GM20000 (cell line): ENCODE measurements at places on chromosomes 3 and 15.

DNA sequence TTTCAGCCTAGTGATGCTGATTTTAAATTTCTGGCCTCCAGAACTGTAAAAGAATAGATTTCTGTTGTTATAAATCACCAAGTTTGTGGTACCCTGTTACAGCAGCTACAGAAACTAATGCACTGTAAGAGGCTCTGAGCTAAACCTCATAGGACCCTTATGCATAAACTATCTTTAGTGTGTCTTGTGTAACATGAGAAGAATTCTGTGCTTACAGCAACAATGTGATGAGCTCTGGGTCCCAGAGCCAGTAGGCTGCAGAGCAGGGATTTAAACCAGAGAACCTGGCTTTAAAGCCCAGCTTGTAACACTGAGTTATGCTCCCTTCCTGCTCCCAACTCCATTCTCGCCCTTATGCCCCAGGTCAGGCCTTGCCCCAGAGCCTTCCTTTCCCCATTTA, 113.1 kb downstream of the THSD4 start:
- no peak for DNase-seq

DNA sequence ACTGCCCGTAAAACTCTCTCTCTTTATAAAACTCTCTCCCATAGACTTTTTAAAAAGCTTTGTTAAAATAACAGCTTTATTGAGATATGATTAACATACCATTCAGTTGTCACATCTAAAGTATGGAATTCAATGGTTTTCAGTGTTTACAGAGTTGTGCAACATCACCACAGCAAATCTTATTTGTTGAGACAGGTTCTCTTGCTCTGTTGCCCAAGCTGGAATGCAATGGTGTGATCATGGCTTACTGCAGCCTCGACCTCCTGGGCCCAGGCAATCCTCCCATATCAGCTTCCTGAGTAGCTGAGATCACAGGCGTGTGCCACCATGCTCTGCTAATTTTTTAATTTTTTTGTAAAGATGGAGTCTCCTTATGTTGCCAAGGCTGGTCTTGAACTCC, 35.9 kb upstream of the TRAK1 start:
- no peak for DNase-seq

DNA sequence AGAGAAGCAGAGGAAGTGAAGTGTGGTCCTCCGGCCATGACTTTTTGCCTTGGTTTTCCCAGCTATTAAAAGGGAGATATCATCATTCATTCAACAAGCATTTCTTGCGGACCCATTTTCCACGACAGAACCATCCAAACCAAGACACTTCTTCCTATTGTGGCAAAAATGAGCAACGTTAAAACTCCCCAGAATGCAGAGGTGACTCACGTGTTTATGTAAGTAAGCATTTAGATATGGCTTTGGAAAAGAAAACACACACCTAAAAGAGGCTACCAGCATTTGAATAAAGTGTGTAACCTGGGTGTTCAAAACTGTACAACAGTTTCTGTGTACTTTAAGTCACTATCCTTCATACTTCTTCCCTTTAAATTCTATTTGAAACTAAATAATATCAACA, 181.3 kb downstream of the RORA start:
- DNase-seq, result no peak

DNA sequence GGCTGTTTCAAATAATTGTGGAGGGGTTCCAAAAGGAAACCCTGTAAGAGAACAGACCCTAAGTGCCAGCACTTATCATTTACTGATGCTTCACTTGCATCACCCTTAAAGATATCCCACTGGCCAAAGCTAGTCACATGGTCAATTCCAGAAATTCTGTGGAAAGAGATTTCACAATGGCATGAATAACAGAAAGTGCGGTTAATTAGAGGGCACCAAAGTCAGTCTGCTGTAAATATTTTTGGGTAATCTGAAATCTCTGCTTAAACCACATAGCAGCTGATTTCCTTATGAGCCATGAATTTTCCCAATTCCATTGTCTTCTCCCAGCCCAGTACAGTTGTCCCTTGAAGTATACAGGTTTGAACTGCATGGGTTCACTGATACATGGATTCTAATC, 346.1 kb downstream of the SI start:
- DNase-seq, result no peak

DNA sequence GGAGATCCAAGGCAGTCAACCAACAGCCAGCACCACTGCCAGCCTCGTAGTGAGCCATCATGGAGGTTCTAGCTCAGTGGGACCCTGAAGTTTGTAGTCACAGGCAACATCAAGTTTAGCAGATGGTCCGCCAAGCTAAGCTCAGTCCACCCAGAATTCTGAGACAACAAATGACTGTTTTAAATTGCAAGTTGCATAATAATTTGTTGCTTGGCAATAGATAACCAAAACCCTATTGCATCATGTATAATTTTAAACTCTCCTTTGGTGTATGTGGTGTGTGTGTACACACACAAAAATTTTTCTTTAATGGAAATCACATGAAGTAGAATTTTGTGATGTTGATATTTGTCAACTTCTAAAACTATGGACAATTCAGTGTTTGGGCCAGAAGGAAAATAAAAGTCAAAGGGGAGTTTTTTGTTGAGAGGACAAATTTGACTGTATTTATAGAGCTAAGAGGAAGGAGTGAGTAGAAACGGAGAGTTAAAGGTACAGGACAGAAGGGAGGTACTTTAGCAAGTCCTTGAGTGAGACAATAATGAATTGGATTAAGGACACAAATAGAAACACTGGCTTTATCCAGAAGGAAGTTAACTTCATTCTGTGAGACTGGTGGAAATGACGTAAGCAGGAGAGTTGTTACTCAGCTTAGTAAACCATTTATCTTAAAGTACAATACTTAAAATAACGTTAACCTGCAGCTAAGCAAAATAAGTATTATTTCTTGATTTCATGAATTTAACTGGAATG, 83.6 kb downstream of the NCEH1 start:
- no peak for DNase-seq

DNA sequence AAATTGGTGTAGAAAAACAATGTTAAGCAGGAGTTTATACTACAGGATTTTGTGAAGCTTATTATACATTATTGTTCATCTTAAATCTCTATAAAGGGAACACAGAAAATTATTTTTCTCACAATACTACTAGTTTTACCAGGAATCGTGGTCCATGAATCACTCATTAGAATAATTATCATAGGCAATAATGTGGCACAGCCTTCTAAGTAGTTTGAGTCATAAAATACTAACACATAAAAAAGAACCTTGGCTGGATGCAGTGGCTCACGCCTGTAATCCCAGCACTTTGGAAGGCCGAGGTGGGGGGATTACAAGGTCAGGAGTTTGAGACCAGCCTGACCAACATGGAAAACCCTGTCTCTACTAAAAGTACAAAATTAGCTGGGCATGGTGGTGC, 393.1 kb upstream of the ZNF717 start:
- no peak for DNase-seq

- no peak for DNase-seq
Observed at GRCh38 chr3:171183042-171183441, 156.5 kb upstream of the SLC2A2 start.

GRCh38 chr3:101643861-101644613, 32.9 kb downstream of the ZBTB11 start:
- DNase-seq, result no peak

- no peak for DNase-seq
Observed at GRCh38 chr3:51706788-51707731, at the start of gene GRM2. GRM2 (plus strand) TSS chr3:51707068; CDS start chr3:51708984, 1,916 bp downstream.

- no peak for DNase-seq
Observed at GRCh38 chr15:85600001-85600400, 194.7 kb downstream of the KLHL25 start.

DNA sequence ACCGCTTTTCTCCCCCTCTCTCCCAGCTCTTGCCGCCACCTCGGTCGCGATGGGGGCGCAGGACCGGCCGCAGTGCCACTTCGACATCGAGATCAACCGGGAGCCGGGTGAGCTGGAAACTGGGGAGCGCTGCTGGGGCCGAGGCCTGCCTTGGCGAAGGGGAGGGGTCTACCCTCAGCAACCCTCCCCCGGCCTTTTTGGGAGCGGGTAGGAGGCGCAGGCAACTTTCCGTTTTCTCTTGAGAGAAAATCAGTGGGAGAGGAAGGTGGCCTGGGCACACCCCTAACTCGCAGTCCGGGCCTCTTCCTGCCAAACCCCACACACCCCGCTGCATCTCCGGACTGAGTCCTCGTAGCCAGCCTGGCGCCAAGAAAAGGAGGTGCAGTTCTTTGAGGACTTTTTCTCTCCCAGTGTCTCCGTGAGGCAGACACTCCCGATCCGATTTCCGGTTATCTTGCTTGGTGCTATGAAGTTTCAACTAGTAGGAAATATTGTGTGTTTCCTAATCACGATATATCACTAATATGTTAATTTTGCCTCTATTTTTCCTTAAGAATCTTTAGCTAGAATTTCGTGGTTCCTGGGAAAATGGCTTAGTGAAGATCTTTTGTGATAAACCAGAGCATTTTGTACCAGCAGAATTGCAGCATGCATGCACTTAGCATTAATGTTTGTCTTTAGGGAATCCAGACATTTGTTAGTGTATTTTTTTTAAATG, 631 bp downstream of the NKTR start:
- DNase-seq, result no peak
